Uterus (tissue), 4 donors: ENCODE measurements at places on chromosomes 4 and X. TPM values are rescaled to one million over a fixed set of nuclear protein-coding genes. Genes with fewer than 3 reads are reported as not detected.

Gene NSDHL
- total RNA-seq, result 1.5 TPM

- H3K4me3 ChIP-seq, result no peak overlapping the region
- no peaks in the 10 kb centered on the region for H3K36me3 ChIP-seq
Measured at GRCh38 chr4:187615972-187616371, 379.6 kb upstream of the ZFP42 start.

DNA sequence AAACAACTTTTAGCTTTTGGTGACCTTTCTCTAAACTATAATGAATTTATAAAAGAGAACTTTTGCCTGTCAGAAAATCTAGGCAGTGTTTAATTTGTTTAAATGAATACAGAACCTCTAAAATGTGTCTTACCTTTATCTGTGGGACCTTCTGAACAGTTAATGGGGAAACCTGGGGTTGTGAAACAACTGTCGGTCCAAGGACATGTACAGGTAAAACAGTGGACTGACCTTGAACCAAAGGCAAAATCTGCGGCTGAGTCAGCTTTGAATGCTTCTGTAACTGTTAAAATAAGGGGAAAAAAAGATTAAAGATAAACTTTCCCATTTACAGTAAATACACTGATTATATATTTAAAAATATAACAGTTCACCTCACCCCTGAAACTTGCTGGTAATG, 65.1 kb downstream of the WNK3 start:
- no peaks in the 10 kb centered on the region for H3K4me1 ChIP-seq
- H3K36me3 ChIP-seq, result no peaks in the 10 kb centered on the region
- DNase-seq, result no peak

GRCh38 chr4:53919535-53919934, 144.9 kb downstream of the CHIC2 start:
- H3K4me3 ChIP-seq, result no peak overlapping the region
- no peaks in the 10 kb centered on the region for H3K4me1 ChIP-seq
- H3K36me3 ChIP-seq, result no peaks in the 10 kb centered on the region
- H3K27me3 ChIP-seq, result no peaks in the 10 kb centered on the region
- no peak overlapping the region for H3K27ac ChIP-seq
- DNase-seq, result no peak

GRCh38 chr4:141192564-141192963, 28.1 kb upstream of the ZNF330 start:
- no peak overlapping the region for H3K4me3 ChIP-seq
- H3K27ac ChIP-seq, result no peak overlapping the region

Gene SPIN4
- total RNA-seq, result 8.6 TPM

DNA sequence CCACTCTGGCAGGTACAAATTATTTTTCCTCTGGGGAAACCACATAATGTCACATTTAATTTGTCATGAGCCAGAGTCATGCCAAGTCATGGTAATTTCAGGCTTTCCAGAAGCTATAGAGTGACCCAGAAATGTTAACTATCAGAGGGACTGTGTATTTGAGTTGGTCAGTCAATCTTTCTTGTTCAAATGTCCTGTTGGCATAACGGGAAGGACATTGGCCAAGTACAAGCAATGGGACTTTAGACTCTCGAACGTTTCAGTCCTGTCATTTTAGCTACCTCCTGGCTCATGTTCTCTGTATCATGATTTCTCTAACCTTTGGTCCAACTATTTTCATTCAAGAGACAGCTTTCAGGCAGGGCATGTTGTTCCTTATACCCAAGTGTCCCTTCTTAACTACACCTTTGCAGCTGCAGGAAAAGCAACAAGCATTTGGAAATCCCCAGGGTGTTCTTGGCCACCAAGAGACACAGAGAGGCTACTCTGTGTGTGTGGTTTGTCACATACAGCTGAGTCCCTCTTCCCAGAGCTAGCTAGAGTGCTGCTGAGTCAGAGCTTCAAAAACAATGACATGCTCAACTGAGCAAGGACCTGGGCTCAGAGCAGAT, 142.6 kb downstream of the EGF start:
- DNase-seq, result no peak
- H3K27ac ChIP-seq, result no peak overlapping the region
- no peaks in the 10 kb centered on the region for H3K27me3 ChIP-seq
- H3K4me3 ChIP-seq, result no peak overlapping the region

GRCh38 chrX:9622128-9622527, 143.5 kb downstream of the GPR143 start:
- no peak overlapping the region for H3K27ac ChIP-seq
- no peak overlapping the region for H3K4me3 ChIP-seq
- no peak for DNase-seq
- no peaks in the 10 kb centered on the region for H3K27me3 ChIP-seq
- no peaks in the 10 kb centered on the region for H3K36me3 ChIP-seq
- H3K4me1 ChIP-seq, result no peaks in the 10 kb centered on the region

DNA sequence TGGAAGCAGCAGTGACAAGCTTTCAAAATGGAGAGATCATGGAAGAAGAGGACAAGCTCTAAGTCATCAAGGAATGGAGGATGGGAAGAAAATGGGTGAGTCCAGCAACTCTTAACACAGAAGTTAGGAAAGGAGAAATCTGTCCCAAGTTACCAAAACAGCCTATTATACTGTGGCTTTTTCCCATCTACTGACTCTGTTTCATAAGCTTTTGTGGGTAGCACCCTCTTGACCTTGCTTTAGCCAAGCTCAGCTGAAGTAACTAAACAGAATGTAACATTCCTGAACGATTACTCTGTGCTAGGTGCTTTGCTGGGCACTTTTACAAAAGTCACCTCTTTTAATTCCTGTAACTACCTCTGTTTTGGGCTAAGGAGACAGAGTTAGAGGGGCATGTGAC, 54.9 kb downstream of the MAP7D2 start:
- no peak for DNase-seq
- no peaks in the 10 kb centered on the region for H3K36me3 ChIP-seq
- no peak overlapping the region for H3K27ac ChIP-seq
- H3K27me3 ChIP-seq, result no peaks in the 10 kb centered on the region

DNA sequence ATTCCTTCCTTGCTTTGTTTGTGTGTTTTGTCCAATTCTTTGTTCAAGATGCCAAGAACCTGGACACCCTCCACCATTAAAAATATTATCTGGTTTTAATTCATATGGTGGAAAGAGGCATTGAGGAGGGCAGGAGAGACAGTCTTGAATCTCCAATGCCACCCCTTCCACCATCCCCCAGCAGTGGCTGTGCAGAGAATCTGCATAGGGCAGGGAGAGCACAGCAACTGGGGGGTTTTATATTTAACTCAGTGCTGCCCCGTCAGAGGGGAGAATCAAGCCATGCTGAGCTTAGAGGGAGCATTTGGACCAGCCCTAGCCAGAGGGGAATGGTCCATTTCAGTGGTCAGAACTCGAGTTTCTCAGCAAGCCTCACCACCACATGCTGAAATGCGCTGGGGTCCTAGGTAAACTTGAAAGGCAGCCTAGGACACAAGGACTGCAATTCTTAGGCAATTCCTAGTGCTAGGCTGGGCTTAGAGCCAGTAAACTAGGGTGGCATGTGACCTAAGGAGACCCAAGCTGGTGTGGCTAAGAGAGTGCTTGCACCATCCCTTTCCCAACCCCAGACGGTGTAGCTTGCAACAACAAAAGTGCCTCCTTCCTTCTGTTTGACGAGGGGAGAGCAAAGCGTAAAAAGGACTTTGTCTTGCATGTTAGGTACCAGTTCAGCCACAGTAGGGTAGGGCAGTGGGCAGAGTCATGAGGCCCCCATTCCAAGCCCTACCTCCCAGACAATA, 34.2 kb downstream of the CCDC158 start:
- no peaks in the 10 kb centered on the region for H3K4me1 ChIP-seq
- DNase-seq, result no peak
- H3K27me3 ChIP-seq, result no peaks in the 10 kb centered on the region
- no peaks in the 10 kb centered on the region for H3K36me3 ChIP-seq

GRCh38 chr4:169272265-169272886, 1.6 kb upstream of the SH3RF1 start:
- H3K27ac ChIP-seq, result peak overlapping the region; percentile 22
- no peak overlapping the region for H3K4me3 ChIP-seq
- DNase-seq, result no peak
- H3K4me1 ChIP-seq, result peaks cover 6% of the 10 kb centered on the region
- H3K36me3 ChIP-seq, result no peaks in the 10 kb centered on the region
- no peaks in the 10 kb centered on the region for H3K27me3 ChIP-seq

- H3K4me1 ChIP-seq, result no peaks in the 10 kb centered on the region
- H3K4me3 ChIP-seq, result no peak overlapping the region
- no peak overlapping the region for H3K27ac ChIP-seq
- no peaks in the 10 kb centered on the region for H3K36me3 ChIP-seq
- DNase-seq, result no peak
Measured at GRCh38 chr4:63528256-63528991, 880.8 kb downstream of the TECRL start.

GRCh38 chr4:15868826-15869413, 69.6 kb downstream of the FGFBP1 start:
- DNase-seq, result no peak
- H3K4me3 ChIP-seq, result no peak overlapping the region
- H3K27ac ChIP-seq, result no peak overlapping the region
- no peaks in the 10 kb centered on the region for H3K27me3 ChIP-seq
- H3K4me1 ChIP-seq, result no peaks in the 10 kb centered on the region

Gene CCDC120
- total RNA-seq, result 2.0 TPM

Gene ZFYVE28
- total RNA-seq, result 16.7 TPM

GRCh38 chr4:1522606-1523005, 116.4 kb upstream of the NKX1-1 start:
- no peak overlapping the region for H3K4me3 ChIP-seq
- no peak overlapping the region for H3K27ac ChIP-seq
- H3K36me3 ChIP-seq, result no peaks in the 10 kb centered on the region
- H3K4me1 ChIP-seq, result no peaks in the 10 kb centered on the region
- H3K27me3 ChIP-seq, result peaks cover 8% of the 10 kb centered on the region

Gene SUPT20HL1
- not detected for total RNA-seq

DNA sequence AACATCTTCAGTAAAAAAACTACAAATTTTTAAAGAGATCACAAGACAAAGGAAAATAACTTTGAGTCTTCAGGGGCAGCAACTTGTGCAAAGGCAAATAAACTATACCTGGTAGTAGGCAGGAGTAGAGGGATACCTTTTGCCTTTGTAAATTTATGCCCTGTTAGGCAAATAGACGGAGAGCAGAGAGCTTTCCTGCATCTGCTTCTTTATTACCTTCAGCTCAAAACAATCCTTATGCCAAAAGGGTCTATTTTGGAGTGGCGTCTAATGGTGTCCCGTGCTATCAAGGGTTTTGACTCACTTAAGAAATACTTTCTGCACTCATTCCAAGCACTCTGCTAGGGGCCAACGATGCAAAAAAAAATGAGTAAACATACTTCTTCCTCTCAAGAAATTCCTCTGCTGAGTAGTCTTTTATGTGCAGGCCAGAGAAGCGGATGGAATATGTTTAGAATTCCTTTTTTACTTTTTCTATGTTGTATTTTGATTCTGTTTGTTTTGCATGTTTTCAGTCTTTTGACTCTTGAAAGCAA, 131.9 kb downstream of the ANXA5 start:
- no peak overlapping the region for H3K27ac ChIP-seq
- H3K27me3 ChIP-seq, result no peaks in the 10 kb centered on the region
- H3K4me3 ChIP-seq, result no peak overlapping the region
- no peak for DNase-seq
- no peaks in the 10 kb centered on the region for H3K36me3 ChIP-seq

GRCh38 chrX:21985332-21985777, 44.8 kb downstream of the SMS start:
- peak; percentile 65 for DNase-seq
- H3K4me3 ChIP-seq, result no peak overlapping the region
- H3K36me3 ChIP-seq, result no peaks in the 10 kb centered on the region
- H3K27ac ChIP-seq, result no peak overlapping the region
- no peaks in the 10 kb centered on the region for H3K4me1 ChIP-seq

DNA sequence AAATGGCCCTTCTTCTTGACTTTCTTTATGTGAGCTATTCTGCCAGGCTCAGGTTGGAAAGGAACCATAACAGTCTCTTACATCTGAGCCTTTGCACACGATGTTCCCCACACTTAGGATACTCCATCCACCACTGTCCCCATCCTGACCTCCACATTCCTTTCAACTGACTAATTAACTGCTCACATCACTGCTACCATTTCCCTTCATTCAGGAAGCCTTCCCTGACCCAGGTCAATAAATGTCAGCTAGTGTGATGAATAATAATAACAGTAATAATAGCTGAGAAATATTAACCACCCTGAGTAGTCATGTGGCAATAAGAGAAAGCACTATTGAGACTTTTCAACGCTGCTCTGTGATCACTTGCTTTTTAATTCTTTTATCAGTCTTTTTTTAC, 291.7 kb downstream of the KCNIP4 start:
- DNase-seq, result no peak
- no peak overlapping the region for H3K4me3 ChIP-seq
- H3K27me3 ChIP-seq, result no peaks in the 10 kb centered on the region
- H3K4me1 ChIP-seq, result no peaks in the 10 kb centered on the region
- H3K27ac ChIP-seq, result no peak overlapping the region
- H3K36me3 ChIP-seq, result no peaks in the 10 kb centered on the region

Gene OTUD6A
- not detected for total RNA-seq

Gene CCDC110
- total RNA-seq, result not detected

GRCh38 chr4:83197555-83198235, 83.2 kb upstream of the PLAC8 start:
- H3K4me1 ChIP-seq, result no peaks in the 10 kb centered on the region
- H3K36me3 ChIP-seq, result no peaks in the 10 kb centered on the region
- no peaks in the 10 kb centered on the region for H3K27me3 ChIP-seq
- no peak overlapping the region for H3K27ac ChIP-seq

Gene AFP
- total RNA-seq, result not detected

Gene SPANXC
- total RNA-seq, result not detected

- H3K27ac ChIP-seq, result no peak overlapping the region
- H3K4me1 ChIP-seq, result no peaks in the 10 kb centered on the region
- DNase-seq, result no peak
- H3K4me3 ChIP-seq, result no peak overlapping the region
- H3K36me3 ChIP-seq, result no peaks in the 10 kb centered on the region
- H3K27me3 ChIP-seq, result no peaks in the 10 kb centered on the region
Measured at GRCh38 chr4:8860096-8860891, 11.3 kb downstream of the HMX1 start.

- no peaks in the 10 kb centered on the region for H3K4me1 ChIP-seq
- DNase-seq, result no peak
- no peak overlapping the region for H3K4me3 ChIP-seq
- H3K36me3 ChIP-seq, result no peaks in the 10 kb centered on the region
Measured at GRCh38 chrX:5306654-5307121, 922.0 kb downstream of the NLGN4X start.

GRCh38 chr4:186844059-186844681, 120.5 kb upstream of the FAT1 start:
- peaks cover 6% of the 10 kb centered on the region for H3K4me1 ChIP-seq
- no peaks in the 10 kb centered on the region for H3K36me3 ChIP-seq
- DNase-seq, result peak; percentile 17
- H3K27me3 ChIP-seq, result no peaks in the 10 kb centered on the region
- peak overlapping the region; percentile 25 for H3K4me3 ChIP-seq

Gene TRO
- total RNA-seq, result 80.7 TPM
